ENCODE measurements at places on chromosomes 2 and 18. TPM values are rescaled to one million over a fixed set of nuclear protein-coding genes. Genes with fewer than 3 reads are reported as not detected.
A peak's percentile ranks its signal among the peaks of the same experiment; 100 is the strongest.

DNA sequence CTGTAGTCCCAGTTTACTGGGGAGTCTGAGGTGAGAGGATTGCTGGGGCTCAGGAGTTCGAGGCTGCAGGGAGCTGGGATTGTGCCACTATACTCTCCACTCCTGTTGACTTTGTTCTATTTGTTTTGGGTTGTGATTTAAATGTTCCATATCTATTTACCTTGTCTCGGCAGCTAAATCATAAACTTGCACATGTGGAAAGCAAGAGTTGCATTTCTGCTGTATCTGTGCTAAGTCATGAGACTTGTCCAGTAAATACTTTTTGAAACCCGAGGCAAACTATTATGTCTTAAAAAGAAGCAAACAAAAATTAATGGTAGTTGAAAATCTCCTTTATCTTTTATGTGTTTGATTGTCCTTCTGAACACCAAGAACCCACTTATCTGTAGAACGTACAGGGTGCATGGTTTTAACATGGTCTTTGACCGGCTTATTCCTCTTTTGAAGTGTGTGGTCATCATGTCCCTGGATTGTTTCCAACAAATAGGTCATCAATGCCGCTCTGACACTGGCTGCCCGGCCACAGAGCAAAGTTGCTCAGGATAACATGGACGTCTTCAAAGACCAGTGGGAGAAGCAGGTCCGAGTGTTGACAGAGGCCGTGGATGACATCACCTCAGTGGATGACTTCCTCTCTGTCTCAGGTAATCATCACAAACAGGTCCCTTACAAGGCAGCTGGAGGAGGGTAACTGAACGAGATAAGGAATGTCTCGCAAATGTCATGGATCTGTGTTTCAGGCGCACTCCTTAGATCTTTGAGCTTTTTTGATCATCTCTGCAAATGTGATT is 241.1 kb upstream of the LRRTM1 start:
- DNase-seq, result no peak

WNT6 gene
- total RNA-seq, result 2.6 TPM

DNA sequence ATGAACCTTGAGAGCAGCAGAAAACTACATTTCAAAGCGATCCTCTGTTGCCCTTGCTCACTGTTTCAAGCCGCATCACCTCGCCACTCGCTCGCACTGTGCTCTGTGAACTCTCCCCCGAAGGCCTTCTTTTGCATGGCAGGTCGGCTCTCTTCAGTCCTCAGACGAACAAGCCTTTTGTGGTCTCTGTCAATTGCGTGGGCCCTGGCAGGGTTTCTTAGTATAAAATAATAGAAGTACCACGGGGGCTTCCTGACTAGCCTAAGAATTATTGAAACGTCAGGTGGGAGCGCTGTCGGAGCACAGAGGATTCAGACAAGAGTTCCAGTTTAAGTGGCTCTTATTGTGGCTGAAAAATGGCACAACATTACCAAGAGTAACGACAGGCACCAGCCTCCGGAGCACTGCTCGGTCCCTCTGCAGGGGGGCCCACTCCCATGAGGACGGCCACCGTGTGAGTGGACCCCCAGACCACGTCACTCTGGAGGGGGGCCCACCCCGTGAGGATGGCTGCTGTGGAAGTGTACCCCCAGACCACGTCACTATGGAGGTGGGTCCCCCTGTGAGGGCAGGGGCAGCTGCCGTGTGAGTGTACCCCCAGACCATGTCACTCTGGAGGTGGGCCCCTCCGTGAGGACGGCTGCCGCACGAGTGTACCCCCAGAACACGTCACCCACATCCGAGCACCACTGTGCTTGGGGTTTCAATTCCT is 237.7 kb downstream of the HDAC4 start:
- DNase-seq, result no peak

C2orf78 gene
- not detected for total RNA-seq

DNA sequence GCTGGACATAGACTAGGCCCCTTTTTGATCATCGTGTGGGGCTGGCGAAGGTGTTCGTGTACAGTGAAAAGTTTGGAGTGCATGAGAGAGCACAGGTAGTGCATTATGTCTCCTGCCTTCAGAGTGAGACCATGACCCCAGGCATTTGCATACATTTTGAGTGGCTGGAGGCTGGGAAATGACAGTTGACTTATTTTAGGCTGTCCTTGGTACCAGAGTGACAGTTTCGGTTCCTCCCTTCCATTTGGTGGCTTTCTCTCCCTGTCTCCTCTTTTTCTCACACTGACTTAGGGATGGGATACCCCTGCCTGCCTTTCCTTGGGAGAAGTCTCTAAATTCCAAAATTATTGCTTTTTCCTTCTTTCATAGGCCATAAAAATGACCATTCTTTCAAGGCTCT is 20.1 kb downstream of the SERPINB12 start:
- DNase-seq, result no peak

WDR7 gene
- 23.1 TPM for total RNA-seq

DNA sequence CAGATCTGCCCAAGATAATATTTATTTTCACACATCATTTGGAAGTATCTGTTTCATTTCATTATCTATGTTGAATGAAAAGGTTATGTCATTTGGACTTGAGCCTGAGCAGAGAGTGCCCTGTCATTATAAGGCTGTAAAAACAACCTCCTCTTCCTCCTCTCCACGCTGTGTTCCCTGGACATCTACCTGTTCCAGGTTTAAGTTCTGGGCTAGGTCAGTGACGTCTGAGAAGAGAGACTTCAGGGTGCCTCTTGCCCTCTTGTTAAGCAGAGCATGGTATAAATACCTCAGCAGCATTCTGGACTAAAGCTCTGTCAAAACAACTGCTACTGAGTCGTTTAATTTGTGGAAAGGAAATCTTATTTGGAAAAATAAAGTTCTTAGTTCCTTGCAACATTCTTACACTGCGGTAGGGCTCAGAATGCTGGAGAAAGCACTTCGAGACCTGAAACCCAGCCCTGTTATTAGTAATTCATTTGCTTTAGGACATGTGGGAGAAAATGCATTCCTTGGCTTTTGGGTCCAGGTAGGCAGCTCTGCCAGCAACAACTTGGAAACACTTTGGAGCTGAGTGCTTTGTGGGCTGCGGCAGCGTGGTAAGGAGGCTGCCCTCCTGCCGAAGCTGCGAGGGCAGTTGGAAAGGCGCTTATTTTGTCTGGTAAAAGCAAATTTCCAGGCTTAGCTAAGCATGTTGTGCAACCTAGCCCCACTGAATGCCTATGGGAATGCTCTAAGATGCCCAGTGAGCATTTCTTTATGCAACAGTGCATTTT is 91.8 kb upstream of the NEDD4L start:
- no peak for DNase-seq

SPR gene
- total RNA-seq, result 53.9 TPM

DNA sequence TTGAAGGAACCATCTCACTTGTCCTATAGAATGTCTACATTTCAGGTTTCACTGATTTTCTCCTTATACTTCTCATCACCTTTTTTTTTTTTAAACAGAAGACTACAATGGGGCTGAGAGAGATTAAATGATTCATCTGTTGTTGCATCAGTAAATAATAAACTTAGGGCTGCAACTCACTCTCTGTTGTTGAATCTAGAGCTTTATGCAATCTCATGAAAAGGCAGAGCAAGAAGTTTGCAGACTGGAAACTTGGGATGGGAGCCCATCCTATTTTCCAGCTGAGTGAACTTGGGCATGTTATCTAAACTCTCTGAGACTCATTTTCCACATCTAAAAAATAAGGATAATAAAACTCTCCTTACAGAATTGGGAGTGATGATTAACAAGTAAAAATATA is 58.4 kb downstream of the PDE1A start:
- DNase-seq, result no peak

UGP2 gene
- 307 TPM for total RNA-seq

GRCh38 chr2:144032566-144032965 is 487.4 kb downstream of the ZEB2 start:
- DNase-seq, result no peak

DNA sequence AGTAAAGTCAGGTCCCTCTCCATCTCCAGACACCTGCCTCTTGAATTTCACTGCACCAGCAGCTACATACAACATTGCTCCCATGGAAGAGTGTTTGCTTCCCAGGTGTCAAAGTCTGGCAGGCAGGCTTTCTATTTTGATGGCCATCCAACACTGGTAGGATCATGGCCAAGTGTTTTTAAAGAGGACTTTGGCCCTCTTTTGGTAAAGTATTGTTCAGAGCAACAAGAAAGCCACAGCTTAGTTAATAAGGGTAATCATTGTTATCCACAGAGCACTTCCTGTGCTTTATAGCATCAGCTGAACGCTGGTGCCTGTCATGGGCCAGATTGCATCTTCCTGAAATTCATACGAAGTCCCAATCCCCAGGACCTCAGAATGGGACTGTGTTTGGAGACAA is 133.2 kb downstream of the NCK2 start:
- DNase-seq, result no peak

ATOH8 gene
- total RNA-seq, result 25.8 TPM

- no peak for DNase-seq
Measured at GRCh38 chr2:71129902-71130151, 202 bp downstream of the MCEE start.

DNA sequence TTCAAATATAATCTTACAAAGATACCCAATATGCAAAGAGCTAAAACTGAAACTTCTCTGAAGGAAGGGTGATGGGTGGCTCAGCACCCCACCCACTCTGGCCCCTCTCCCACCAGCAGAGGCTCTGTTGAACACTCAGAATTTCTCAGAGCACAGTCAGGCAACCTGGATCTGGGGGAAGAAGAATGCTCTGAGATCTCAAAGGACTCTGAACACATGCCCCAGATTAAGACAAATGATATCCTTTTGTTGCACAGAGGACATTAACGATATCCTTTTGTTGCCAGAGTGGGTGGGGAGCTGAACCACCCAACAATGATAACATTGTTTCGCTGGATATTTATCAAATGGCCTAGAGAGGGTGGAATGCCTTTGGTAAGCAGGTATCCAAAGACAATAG is 104.8 kb downstream of the LBH start:
- DNase-seq, result no peak

DNA sequence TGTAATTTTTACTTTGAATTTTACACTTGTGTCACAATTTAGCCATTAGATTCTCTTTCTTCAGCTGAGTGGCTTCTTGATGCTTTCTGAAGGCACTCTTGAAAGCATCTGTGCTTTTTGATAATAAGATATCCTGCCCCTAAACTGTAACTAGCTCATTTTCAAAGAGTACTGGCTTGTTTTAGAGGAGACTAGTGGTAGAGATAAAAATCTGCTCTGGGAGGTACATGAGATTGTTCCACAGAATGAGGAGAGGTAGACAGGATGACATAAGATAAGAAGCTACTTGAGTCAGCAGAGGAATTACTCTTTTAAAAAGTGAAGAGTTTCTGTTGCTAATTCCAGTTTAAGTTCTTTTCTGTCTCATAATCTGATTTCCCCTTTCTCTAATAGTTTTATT is 10.6 kb downstream of the PLEKHB2 start:
- DNase-seq, result no peak

- DNase-seq, result no peak
Measured at GRCh38 chr2:130156624-130157004, 11.7 kb upstream of the CCDC74B start.

DNA sequence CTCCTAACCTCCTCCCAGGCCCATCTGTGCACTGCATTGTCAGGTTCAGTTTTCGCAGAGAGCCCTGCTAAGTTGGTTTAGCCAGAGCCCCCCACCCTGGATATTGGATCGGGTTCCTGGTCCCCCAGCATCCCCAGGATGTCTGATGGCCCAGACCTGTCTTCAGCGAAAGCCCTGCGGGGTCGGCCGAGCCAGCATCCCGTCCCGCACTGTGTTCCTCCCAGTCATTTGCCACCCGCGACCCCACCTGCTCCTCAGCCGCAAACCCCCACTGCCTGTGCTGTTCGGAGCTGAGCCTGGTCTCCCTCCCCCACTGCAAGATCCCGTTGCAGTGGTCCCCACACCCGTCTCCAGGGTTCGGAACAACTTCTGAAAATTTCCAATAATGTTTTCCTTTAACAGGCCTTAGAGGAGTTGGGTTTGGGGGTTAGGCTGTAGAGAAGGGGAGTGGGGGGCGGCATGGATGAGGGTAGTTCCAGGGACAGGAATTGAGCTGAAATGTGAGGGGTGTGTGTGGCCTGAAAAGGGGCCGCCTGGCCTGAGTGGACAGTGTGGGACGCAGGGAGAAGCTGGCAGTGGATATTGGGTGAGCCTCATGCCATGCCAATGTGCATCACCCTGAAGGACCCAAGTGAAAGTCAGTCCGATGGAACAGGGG is 1.6 kb upstream of the COPS9 start:
- DNase-seq, result peak; percentile 34

- DNase-seq, result peak; percentile 43
Measured at GRCh38 chr2:75560768-75561565, at the start of gene EVA1A. EVA1A (minus strand) TSS chr2:75560939; CDS start chr2:75518140, 42,799 bp downstream.

DNA sequence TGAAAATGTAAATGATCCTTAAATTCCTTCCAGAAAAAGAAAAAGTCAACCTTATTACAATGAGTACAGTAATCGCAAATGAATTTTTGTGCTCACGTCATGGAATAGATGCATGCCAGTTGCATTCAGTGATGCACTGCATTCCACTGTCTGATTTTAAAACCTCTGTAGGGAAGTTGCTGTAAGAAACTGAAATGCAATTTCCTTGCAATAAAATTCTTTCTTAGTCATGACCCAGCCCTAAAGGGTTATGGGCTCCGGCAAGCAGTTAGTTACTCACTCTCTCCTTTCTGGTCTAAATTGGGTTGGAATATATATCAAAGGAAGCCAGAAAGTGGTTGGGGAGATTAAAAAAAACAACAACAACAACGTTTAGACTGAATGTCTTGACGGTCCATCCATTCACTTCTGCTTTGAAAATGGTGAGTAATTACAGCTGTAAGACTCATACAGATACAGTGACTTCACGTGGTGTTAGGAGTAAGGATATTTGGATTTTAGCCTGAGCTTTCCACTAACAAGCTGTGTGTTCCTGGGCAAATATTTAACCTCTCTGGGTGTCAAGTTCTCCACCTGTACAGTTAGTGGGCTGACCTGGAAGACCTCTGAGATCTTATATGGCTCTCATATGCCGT is 8.6 kb upstream of the RND3 start:
- no peak for DNase-seq

DNA sequence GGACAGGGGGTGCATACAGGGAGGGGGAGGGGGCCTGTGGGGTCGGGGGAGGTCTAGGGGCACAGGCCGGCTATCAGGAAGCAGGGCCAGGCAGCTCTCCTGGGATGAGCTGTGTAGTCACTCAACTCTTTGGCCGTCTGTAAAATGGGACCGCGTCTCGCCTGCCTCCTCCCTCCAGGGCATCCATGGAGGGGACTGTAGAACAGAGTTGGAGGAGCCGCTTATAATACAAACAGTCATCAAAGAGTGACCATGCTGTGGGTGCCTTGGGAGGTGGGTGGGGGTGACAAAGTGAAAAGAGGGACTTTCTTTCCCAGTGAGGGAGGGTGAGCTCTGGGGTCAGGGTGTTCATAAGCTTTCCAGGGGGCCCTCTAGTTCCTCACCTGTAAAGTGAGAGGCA is 169.6 kb upstream of the HAAO start:
- DNase-seq, result no peak

AQP4 gene
- 18.9 TPM for total RNA-seq

TMEM247 gene
- total RNA-seq, result not detected

BOK gene
- 3.8 TPM for total RNA-seq

- no peak for DNase-seq
Measured at GRCh38 chr2:36653967-36654694, 42.4 kb upstream of the VIT start.

DLGAP1 gene
- total RNA-seq, result 0.08 TPM

- no peak for DNase-seq
Measured at GRCh38 chr2:65129286-65129825, 550 bp downstream of the RAB1A start.

- DNase-seq, result no peak
Measured at GRCh38 chr18:43093646-43094045, 21.8 kb downstream of the RIT2 start.

Measured in Right ventricle myocardium superior (tissue), 1 donor.